ENCODE measurements at places on chromosomes 12 and 14. TPM values are rescaled to one million over a fixed set of nuclear protein-coding genes. Genes with fewer than 3 reads are reported as not detected.

- DNase-seq, result no peak
Observed at GRCh38 chr12:106753526-106753925, 21.0 kb upstream of the RIC8B start.

GRCh38 chr12:5210923-5211290 lies 167.2 kb downstream of the KCNA5 start:
- no peak for DNase-seq

- no peak for DNase-seq
Observed at GRCh38 chr12:116165036-116165425, 112.5 kb downstream of the MED13L start.

DNA sequence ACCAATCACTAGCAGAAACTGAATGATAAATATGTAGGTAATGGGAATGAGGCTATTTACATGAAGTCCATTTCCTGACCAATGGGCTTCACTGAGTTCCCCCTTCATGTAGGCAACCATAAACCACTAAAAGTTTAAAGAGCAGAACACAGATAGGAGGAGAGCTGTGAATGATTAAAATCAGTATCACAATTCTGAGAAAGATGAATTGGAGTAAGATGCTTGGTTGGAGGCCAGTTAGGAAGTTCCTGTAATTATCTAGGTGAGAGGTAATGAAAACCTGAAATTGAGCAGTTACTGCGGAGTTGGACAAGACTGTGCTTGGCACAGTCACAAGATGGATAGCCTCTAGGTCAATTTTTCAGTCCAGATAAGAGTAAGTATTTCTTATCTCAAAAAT lies 56.6 kb downstream of the GALNT4 start:
- no peak for DNase-seq

GRCh38 chr14:104112113-104112505 lies 26.3 kb upstream of the KIF26A start:
- DNase-seq, result no peak

DNA sequence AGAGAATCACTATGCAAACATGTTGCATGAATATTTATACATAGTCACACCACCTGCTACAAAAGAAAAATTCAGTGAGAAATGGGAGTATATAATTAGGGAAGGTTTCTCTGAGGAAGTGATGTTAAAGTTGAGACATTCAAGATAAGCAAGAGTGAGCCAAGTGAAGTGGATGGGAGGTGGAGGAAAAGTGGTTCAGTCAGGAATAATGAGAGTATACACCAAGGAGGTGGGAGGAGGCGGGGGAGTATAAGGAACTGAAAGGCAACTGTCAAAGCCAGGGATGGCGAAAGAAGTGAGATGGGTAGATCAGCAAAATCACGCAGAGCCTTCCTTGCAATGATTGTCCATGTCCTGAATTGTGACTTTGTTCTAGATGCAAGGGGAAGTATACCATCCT lies 33.7 kb downstream of the PRKD1 start:
- no peak for DNase-seq

DNA sequence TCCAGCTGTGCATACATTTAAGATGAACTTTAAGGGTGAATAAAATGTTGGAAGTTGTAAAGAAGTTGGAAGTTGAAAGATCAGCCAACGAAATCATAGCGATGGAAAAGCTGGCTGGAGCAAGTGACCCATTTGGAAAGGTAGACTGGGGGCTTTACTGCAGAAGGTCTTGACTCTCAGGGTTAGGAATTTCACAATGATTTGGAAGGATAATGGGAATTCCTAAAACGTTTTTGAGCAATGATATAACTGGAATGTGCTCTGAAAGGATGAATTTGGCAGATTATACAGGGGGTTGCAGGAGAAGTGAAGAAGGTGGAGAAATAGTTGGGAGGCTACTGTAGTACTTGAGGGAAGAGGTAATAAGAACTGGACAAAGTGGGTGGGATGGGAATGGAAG lies 27.4 kb downstream of the EMP1 start:
- no peak for DNase-seq

DNA sequence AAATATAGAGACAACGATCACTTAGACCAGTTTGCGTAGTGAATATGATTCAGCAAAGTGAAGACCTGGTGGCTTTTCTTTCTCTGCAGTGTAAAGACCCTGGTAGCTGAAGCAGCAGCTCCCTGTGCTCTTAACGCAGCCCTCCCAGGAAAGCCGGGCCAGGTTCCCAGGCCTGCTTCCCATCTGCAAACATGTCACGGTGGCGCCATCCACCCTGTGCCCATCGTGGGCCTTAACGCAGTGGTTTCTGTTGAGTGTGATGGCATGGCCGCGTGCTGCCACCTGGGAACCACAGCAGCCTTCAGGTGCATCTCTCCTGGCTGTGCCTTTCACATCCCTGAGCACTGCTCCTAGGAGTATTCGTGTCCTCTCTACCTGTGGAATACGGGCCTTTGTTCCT lies 71.5 kb downstream of the WDR20 start:
- no peak for DNase-seq

- no peak for DNase-seq
Observed at GRCh38 chr14:97709552-97709951, 912.4 kb downstream of the VRK1 start.

DNA sequence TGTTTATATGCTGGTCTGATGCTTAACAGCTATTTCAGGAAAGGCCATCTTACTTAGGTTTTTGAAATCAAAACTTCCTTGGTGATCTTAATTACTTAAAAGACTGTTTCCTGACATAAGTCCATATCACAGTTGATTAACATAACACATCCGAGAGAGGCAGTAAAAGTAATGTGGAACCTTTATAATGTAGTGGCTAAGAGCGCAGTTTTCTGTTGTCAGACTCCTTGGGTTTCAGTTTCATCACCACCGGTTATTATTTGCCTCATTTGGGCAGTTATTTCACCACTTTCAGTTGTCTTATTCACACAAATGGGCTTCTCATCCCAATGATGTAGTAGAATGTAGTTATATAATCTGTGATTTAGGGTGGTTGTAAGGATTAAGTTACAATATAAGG lies 30.9 kb downstream of the TBC1D15 start:
- no peak for DNase-seq

GRCh38 chr12:113070117-113070906 lies 13.8 kb downstream of the DTX1 start:
- DNase-seq, result no peak

GRCh38 chr14:39232554-39233415 lies 930 bp upstream of the MIA2 start:
- no peak for DNase-seq

DNA sequence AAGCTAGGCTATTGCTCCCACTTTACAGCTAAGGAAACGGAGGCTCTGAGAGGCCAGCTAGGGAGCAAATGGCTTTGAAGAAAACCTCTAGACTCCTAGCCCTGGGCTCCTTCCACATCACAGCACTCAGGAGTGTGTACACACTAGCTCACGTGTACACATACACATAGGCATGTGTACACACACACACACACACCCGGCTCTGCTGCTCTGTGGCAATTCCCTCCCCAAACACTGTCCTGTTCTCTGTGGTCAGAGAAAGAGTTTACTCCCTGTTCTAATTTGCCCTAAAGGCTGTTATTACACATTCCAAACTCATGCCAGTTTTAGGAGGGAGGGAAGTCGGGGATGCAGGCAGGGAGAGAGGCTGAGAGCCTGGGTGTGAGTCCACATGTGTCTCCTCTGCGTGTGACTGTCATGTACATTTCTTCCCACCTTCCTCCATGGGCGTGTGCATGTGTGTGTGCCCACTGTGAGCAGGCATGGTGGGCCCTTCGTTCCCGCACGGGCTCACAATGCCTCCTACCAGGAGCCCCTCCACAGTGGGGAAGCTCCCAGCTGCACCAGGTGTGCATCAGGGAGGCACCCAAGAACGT lies 14.2 kb downstream of the TRPV4 start:
- no peak for DNase-seq

DNA sequence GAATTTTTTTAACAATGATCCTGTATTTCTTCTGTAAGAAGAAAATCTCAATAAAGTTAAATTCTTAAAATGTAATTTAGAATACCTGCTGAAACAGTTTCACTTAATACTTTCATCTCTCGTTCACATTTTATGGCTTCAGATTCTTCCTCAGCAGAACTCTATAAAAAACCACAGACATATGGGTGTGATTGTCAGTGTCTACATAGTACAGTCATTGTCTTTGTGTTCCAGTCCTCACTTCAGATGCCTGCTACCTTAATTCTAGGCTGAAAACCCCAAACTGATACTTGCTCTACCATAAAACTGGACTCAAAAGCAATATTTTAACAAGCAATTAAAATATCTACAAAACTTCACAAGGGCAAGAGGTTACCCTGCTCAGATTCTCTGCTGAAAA lies 71.8 kb downstream of the DNAI7 start:
- DNase-seq, result no peak

DNA sequence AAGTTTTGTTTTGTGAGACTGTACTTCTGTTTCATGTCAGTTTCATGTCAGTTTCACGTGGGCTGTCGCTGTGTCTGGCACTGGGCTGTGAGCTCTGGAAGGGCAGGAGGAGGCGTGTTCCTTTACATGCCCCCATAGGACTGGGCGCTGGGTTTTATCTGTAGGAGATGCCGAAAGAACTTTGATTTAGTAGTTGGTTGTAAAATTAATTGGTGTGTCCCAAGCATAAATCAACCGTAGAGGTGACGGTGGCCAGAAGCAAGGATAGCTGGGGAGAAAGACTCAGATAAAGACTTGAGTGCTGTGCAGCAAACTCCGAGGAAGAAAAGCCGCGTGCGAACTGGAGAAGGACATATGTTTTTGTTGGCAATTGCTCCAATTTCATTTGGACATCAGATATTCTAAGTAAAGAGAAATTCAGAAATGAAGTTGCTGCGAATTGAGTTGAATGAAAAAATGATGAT lies 182.5 kb downstream of the VRK1 start:
- no peak for DNase-seq

DNA sequence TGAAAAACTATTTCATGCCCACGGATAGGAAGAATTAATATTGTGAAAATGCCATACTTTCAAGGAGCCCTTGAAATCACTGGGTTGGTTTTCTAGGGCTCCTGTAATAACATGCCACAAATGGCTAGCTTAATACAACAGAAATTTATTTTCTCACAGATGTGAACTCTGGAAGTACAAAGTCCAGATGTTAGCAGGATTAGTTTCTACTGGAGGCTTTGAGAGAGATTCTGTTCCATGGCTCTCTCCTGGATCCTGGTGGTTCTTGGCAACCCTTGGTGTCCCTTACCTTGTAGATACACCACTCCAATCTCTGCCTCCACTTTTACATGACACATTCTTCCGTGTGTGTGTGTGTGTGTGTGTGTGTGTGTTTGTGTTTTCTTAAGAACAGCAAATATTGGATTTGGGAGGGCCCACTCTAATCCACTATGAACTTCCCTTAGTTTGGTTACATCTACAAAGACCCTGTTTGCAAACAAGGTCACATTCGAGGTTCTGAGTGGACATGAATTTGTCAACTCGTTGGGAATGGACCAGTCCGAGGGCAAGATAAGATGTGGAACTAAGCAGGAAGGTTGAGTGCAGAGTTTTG lies 381.1 kb downstream of the IPO8 start:
- no peak for DNase-seq

DNA sequence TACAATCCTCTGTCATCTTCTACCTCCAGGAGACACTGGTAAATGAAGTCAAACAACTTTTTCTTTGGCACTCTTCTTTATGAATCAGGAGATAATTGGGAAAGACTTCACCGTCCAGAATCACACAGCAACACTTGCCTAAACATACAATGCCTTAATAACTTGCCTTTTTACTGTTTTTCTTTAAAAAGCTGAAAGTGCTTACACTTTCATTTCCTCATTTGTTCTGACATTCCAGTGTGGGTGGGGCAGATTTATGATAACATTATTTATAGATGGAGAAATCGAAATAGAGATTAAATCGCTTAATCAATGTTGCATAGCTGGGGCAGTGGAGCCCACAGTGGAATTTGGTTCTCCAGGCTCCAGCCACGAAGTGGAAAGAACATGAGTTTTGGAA lies 2.8 kb upstream of the FRS2 start:
- DNase-seq, result no peak

GRCh38 chr14:81991998-81992397 lies 458.3 kb upstream of the SEL1L start:
- DNase-seq, result no peak

DNA sequence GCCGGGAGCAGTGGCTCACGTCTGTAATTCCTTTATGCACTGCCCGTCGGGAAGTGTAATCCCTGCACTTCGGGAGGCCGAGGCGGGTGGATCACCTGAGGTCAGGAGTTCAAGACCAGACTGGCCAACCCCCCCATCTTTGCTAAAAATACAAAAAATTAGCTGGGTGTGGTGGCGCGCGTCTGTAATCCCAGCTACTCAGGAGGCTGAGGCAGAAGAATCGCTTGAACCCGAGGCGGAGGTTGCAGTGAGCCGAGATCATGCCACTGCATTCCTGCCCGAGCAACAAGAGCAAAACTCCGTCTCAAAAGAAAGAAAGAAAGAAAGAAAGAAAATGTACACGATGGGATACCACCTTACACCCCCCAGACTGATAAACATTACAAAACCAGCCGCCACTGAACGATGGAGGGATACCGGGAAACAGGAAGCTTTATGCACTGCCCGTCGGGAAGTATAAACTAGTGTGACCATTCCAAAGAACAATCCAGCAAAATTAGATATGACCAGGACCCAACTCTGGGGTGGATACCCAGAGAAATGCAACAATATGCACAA lies 1.1 kb downstream of the ABCD4 start:
- DNase-seq, result no peak

GRCh38 chr14:99896361-99896760 lies 103.1 kb downstream of the EML1 start:
- DNase-seq, result no peak

DNA sequence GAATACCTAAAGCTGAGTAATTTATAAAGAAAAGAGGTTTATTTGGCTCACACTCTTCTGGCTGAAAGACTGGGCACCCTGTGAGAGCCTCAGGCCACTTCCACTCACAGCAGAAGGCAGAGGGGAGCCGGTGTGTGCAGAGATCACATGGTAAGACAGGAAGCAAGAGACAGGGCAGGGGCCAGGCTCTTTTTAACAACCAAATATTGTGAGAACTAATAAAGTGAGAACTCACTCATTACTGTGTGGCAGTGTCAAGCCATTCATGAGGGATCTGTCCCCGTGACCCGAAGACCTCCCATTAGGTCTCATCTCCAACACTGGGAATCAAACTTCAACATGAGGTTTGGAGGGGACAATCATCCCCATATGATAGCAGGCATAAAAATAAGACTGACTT lies 180.8 kb upstream of the DIO3 start:
- DNase-seq, result no peak

- no peak for DNase-seq
Observed at GRCh38 chr12:131642101-131642540, 68.8 kb upstream of the SFSWAP start.

ANO2 gene
- total RNA-seq, result 5.5 TPM

SCNN1A gene
- 85.5 TPM for total RNA-seq

CCDC77 gene
- total RNA-seq, result 29.3 TPM

KRT75 gene
- not detected for total RNA-seq

TMEM132C gene
- total RNA-seq, result 0.59 TPM

SPX gene
- total RNA-seq, result 0.29 TPM

CLMN gene
- total RNA-seq, result 8.2 TPM

KLRK1 gene
- total RNA-seq, result not detected

OR4K14 gene
- not detected for total RNA-seq

TAS2R50 gene
- total RNA-seq, result 0.33 TPM

KRT73 gene
- total RNA-seq, result not detected

FGF6 gene
- total RNA-seq, result not detected

Data from H1 (cell line).